ENCODE measurements at places on chromosomes 13 and 19.

- H3K27me3 ChIP-seq = no peaks in the 10 kb centered on the region
- peak overlapping the region; percentile 55 for H3K27ac ChIP-seq
- H3K36me3 ChIP-seq = no peaks in the 10 kb centered on the region
Observed at GRCh38 chr19:17469092-17469480, 1.2 kb upstream of the SLC27A1 start.

GRCh38 chr19:39007096-39007495 lies 25.3 kb downstream of the FBXO27 start:
- H3K36me3 ChIP-seq = no peaks in the 10 kb centered on the region
- no peak overlapping the region for H3K4me3 ChIP-seq
- H3K4me1 ChIP-seq = no peaks in the 10 kb centered on the region
- no peak for DNase-seq

DNA sequence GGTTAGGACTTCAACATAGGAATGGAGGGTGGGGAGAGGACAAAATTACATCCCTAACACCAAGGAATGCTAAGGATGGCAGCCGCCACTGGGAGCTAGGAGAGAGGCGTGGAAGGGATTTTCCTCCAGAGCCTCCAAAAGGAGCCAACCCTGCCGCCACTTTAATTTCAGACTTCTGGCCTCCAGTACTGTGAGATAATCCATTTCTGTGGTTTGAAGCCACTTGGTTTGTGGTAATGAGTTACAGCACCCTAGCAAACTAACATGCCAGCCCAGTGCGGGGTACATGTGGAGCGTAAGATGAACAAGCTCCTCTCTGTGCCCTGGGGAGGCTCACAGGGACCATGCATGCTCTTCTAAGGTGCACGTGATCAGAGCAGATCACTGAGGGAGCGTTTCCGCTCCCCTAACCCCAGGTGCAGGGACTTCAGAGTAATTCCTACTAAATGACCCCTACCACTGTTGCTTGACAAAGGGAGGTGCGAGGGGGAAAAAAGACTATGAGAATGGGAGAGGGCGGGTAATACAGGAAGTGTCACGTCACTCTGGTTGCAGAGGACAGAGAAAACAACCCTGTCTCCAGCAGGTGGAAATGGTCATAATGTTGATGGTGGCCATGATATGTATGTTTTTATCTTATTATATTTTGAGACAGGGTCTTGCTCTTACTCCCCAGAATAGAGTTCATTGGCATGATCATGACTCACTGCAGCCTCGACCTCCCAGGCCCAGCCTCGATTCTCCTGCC lies 12.0 kb downstream of the FPR1 start:
- H3K36me3 ChIP-seq = no peaks in the 10 kb centered on the region
- H3K4me3 ChIP-seq = no peak overlapping the region
- no peaks in the 10 kb centered on the region for H3K27me3 ChIP-seq
- H3K4me1 ChIP-seq = no peaks in the 10 kb centered on the region
- H3K27ac ChIP-seq = no peak overlapping the region

DNA sequence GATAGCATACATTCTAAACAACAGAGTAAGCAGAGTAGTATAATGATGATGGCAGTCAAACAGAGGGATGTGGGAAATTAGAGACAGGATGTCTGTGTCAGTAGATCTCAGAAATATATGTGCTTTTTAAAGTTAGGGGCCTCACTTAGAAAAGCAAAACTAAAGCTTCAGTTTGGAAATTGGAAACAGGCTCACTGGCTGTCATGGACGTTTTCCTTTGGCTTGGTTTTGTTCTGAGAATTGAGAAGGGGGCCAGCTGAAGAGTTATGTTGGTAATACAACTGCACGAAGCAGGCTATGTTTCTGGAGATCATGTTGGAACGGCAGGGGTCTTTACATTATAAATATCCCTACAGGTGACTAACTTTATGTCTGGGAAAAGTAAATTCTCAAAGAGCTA lies 261.3 kb downstream of the LMO7 start:
- H3K27me3 ChIP-seq = no peaks in the 10 kb centered on the region
- DNase-seq = no peak
- H3K4me3 ChIP-seq = no peak overlapping the region
- no peaks in the 10 kb centered on the region for H3K36me3 ChIP-seq
- H3K4me1 ChIP-seq = peaks cover 8% of the 10 kb centered on the region
- no peak overlapping the region for H3K27ac ChIP-seq

- H3K27me3 ChIP-seq = peaks cover 5% of the 10 kb centered on the region
- H3K36me3 ChIP-seq = no peaks in the 10 kb centered on the region
- DNase-seq = no peak
- H3K4me1 ChIP-seq = no peaks in the 10 kb centered on the region
- H3K4me3 ChIP-seq = no peak overlapping the region
- no peak overlapping the region for H3K27ac ChIP-seq
Observed at GRCh38 chr19:32041681-32042292, 303.6 kb upstream of the ZNF507 start.

DNA sequence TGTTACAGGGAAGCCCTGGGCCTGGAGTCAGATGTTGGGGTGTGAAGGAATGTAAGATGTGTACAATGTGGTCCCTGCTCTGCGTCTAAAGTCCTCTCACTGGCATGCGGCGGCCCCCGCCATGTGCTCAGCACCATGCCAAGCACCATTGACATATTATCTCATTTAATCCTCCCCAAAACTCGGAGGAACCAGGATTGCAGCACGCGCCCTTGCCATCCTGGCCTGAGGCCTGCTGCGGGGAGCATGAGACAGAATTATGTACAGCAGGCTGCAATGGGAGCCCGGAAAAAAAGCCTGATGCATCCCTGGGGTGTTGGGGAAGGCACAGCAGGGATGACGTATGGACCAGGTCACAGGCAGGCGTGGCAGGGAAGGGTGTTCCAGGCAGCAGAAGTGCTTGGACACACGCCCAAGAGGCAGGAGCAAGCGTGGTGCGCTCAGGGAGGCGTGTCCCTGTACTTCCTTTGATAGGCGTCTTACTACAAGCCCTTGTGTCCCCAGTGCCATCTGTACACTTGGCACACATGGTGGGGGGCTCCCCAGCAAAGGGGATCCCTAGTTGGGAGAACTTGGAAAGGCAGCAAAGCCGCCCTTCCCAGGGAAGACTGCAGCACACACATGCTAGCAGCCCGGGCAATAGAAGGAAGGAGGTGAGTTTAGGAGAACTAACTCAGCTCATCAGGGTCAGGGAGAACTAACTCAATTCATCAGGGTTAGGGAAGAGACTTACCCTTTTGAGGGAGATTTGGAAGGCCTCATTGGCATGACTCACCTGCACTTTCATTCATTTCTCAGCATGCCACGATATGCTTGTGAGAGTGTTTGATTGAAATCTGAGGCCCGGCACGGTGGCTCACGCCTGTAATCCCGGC lies 3.4 kb downstream of the EVI5L start:
- H3K27me3 ChIP-seq = no peaks in the 10 kb centered on the region
- no peak for DNase-seq

DNA sequence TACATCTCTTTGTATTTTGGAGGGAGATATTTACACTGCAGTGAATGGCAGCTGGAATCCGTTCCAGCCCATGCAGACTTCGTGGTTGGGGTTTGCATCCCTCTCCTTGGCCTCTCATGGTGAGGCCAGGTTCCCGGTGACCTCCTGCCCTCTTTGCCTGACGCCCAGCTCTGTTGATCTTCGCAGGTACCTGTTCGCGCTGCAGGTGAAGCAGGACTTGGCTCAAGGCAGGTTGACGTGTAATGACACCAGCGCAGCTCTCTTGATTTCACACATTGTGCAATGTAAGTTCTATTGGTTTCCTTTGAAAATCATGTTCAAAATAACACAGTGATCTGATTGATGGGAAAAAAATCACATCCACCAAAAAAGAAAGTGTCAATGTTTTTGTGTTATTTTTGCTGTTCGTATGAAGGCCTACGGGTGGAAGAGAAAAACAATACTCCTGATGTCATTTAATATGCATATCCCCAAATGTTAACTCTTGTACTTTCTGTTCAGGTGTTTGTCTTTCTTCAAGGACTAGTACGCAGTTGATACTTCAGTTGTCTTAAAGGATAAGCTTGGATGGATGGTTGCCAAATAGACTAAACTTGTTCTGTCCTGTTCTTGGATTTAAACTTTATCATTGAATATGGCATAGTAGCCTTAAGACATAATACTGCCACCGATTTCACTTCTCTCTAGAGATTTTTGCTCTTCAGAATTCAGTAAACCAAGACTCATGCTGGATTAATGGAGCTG lies 199.1 kb downstream of the STK24 start:
- no peak for DNase-seq
- H3K27me3 ChIP-seq = peaks cover 1% of the 10 kb centered on the region
- H3K4me3 ChIP-seq = no peak overlapping the region
- no peak overlapping the region for H3K27ac ChIP-seq
- H3K4me1 ChIP-seq = no peaks in the 10 kb centered on the region
- H3K36me3 ChIP-seq = no peaks in the 10 kb centered on the region

- H3K4me3 ChIP-seq = no peak overlapping the region
- H3K27me3 ChIP-seq = no peaks in the 10 kb centered on the region
- no peaks in the 10 kb centered on the region for H3K4me1 ChIP-seq
- no peak overlapping the region for H3K27ac ChIP-seq
- DNase-seq = no peak
Observed at GRCh38 chr19:44570984-44571684, 41.7 kb upstream of the CEACAM20 start.

DNA sequence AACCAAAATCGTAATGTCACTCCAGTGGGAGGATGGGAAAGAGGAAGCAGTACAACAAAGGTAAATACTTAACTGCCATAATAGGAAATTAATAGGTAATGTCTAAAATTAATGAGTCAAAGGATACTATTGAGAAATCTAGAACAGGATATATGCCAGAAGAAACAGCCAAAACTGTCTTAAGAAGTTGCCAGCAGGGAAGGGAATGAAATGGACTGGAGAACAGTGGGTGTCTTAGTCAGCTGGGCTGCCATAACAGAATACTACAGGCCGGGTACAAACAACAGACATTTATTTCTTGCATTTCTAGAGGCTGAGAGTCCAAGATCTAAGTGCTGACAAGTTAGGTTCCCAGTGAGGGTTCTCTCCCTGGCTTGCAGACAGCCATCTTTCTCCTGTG lies 40.3 kb upstream of the IPO5 start:
- H3K27me3 ChIP-seq = no peaks in the 10 kb centered on the region
- no peak overlapping the region for H3K27ac ChIP-seq
- no peaks in the 10 kb centered on the region for H3K4me1 ChIP-seq
- H3K36me3 ChIP-seq = no peaks in the 10 kb centered on the region

DNA sequence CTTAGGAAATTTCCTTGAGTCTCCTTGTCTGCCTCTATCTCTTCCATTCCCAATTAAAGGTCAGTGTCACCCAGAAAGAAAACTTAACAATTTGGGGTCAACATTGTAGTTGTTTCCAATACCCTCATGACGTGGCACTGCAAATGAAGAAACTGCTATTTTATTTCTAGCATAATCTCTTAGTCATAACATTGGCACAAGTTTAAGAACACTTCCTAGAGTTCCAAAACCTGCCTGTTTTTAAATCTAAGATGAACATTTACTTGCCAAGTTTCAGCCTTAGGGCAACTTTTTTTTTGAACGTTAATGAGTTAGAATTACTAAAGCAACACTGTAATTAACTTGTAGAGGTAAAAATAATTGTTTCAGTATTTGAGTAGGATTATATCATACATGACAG lies 108.0 kb downstream of the LMO7 start:
- H3K27ac ChIP-seq = no peak overlapping the region
- no peaks in the 10 kb centered on the region for H3K27me3 ChIP-seq
- no peak for DNase-seq
- H3K4me3 ChIP-seq = no peak overlapping the region
- H3K36me3 ChIP-seq = no peaks in the 10 kb centered on the region
- peaks cover 2% of the 10 kb centered on the region for H3K4me1 ChIP-seq

- H3K4me1 ChIP-seq = no peaks in the 10 kb centered on the region
- no peaks in the 10 kb centered on the region for H3K36me3 ChIP-seq
- no peak for DNase-seq
- no peak overlapping the region for H3K27ac ChIP-seq
Observed at GRCh38 chr19:3129112-3129511, 6.7 kb upstream of the GNA15 start.

DNA sequence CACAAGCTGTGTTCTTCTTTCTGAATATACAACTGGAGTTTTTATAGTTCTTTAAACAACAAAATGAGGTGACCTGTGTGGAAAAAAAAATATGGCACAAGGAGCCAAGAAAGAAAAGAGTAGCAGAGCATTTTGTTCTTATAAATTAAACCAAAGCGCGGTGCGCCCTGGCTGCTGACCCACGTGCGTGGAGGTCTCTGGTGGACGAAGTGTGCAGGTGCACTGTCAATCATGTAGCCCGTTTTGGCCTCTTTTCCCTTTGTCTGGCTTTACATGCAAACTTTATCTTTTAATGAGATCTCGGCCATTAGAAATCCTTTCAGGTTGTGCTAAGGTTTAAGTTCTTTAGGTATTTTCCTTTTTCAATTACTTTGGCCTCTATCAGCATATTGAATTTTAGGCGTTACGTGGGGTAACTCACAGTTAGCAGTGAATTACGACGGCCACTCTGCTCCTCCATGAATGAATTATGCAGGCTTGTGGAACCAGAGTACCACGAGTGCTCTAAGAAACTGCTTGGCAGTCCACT lies 443.9 kb upstream of the SLC10A2 start:
- no peak overlapping the region for H3K4me3 ChIP-seq
- H3K36me3 ChIP-seq = no peaks in the 10 kb centered on the region
- no peak overlapping the region for H3K27ac ChIP-seq
- no peaks in the 10 kb centered on the region for H3K27me3 ChIP-seq
- H3K4me1 ChIP-seq = no peaks in the 10 kb centered on the region

- no peak for DNase-seq
- no peaks in the 10 kb centered on the region for H3K36me3 ChIP-seq
- no peaks in the 10 kb centered on the region for H3K4me1 ChIP-seq
Observed at GRCh38 chr13:37134411-37135041, 29.1 kb upstream of the CSNK1A1L start.

GRCh38 chr19:55066107-55066709 lies 3.3 kb upstream of the RDH13 start:
- no peak for DNase-seq
- no peak overlapping the region for H3K27ac ChIP-seq
- H3K36me3 ChIP-seq = no peaks in the 10 kb centered on the region
- H3K4me1 ChIP-seq = no peaks in the 10 kb centered on the region
- peaks cover 2% of the 10 kb centered on the region for H3K27me3 ChIP-seq

GRCh38 chr13:28002886-28003698 lies 14.6 kb upstream of the URAD start:
- no peaks in the 10 kb centered on the region for H3K27me3 ChIP-seq
- no peaks in the 10 kb centered on the region for H3K4me1 ChIP-seq
- DNase-seq = no peak
- no peak overlapping the region for H3K27ac ChIP-seq

GRCh38 chr13:36674337-36675212 lies 755 bp downstream of the SERTM1 start:
- H3K4me3 ChIP-seq = no peak overlapping the region
- no peaks in the 10 kb centered on the region for H3K4me1 ChIP-seq
- H3K36me3 ChIP-seq = no peaks in the 10 kb centered on the region
- H3K27me3 ChIP-seq = no peaks in the 10 kb centered on the region
- peak; percentile 62 for DNase-seq

GRCh38 chr19:42024622-42025111 lies 30.6 kb upstream of the ATP1A3 start:
- DNase-seq = peak; percentile 63
- H3K36me3 ChIP-seq = no peaks in the 10 kb centered on the region
- no peak overlapping the region for H3K4me3 ChIP-seq
- no peaks in the 10 kb centered on the region for H3K4me1 ChIP-seq
- H3K27me3 ChIP-seq = no peaks in the 10 kb centered on the region
- no peak overlapping the region for H3K27ac ChIP-seq

GRCh38 chr13:46612267-46612666 lies 59.3 kb downstream of the LRCH1 start:
- DNase-seq = no peak
- peaks cover 2% of the 10 kb centered on the region for H3K4me1 ChIP-seq
- H3K27ac ChIP-seq = no peak overlapping the region
- H3K27me3 ChIP-seq = no peaks in the 10 kb centered on the region
- no peak overlapping the region for H3K4me3 ChIP-seq
- H3K36me3 ChIP-seq = no peaks in the 10 kb centered on the region

- no peak overlapping the region for H3K27ac ChIP-seq
- H3K27me3 ChIP-seq = no peaks in the 10 kb centered on the region
- DNase-seq = no peak
- H3K4me3 ChIP-seq = no peak overlapping the region
- H3K4me1 ChIP-seq = no peaks in the 10 kb centered on the region
Observed at GRCh38 chr19:41619018-41619556, 7.8 kb downstream of the CEACAM4 start.
